ENCODE measurements at places on chromosomes 6 and 20.

- no peak for DNase-seq
Measured at GRCh38 chr20:46630306-46630705, 21.0 kb downstream of the SLC13A3 start.

DNA sequence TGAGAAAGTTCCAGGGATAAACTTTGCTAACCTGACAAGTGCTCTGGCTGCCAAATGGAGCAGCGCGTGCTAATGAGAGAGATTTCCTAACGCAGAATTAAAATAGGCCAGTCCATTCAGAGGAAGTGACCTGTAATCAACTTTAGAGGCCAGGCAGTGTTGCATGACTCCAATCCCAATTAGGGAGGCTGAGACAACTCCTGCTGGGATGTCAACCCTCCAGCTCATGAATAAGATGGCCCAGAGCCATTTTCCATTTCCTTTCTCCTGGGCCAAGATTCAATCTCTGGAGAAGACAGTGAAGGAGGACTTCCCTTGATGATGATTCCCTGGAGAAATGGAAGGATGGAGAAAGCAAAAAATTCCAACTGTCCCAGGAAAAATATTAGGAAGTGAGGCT, 241.5 kb upstream of the RNF24 start:
- no peak for DNase-seq

DNA sequence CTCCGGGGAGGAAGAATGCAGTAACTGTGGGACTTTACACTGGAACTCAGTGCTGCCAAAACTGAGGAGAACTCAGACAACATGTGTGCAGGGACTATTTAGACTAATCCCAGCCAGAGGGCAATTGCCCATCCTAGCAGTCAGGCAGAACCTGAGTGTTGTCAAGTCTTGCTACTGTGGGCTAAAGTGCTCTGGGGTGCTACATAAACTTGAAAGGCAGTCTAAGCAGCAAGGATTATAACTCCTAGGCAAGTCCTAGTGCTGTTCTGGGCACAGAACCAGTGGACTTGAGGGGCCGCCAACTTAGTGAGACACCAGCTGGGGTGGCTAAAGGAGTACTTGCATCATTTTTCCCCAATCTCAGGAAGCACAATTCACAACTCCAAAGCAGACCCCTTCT, 363.8 kb upstream of the PTCHD4 start:
- no peak for DNase-seq

- no peak for DNase-seq
Measured at GRCh38 chr6:1552296-1552761, 57.4 kb upstream of the FOXC1 start.

- no peak for DNase-seq
Measured at GRCh38 chr6:135306740-135307420, 125.8 kb downstream of the MYB start.

GRCh38 chr6:64238071-64238470, 602.5 kb downstream of the PHF3 start:
- no peak for DNase-seq

- DNase-seq = no peak
Measured at GRCh38 chr6:85291326-85291725, 158.6 kb upstream of the NT5E start.

DNA sequence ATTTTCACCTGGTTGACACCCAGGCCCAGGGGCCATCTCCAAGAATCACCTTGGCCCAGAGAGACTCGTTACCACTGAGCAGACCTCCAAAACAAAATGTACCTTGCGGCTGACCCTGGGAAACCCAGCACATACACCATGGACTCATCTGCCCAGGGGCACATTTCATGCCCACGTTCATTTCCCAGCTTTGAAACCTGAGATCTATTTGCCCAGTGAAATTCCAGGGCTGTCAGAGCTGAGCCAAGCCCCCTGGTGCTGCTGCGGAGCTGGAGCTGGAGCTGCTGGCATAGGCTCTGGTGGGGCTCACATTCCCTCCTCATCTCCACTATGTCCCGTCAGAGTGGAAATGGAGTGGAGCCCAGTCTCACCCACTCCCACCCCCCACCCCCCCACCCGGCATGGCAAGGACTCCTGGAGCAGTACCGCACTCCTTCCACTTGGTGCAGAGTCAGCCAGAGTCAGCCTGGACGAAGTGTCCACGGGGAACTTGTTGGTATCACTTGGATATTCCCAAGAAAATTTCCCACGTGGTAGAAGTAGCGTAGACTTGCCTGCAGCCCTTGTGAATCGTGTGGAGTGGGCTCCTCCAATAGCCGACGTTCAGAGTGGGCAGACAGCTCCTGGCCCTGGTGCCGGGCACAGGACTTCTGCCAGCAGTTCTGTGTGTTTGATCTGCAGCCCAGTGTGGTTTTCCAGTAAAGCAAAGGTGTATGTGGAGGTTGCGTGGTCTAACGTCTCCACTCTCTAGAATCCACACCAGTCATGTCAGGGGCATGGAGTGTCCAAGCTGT, 18.1 kb upstream of the OSER1 start:
- DNase-seq = no peak
